ENCODE measurements at places on chromosomes 5 and 9. TPM values are rescaled to one million over a fixed set of nuclear protein-coding genes. Genes with fewer than 3 reads are reported as not detected.

- no peak for DNase-seq
- H3K27me3 ChIP-seq = peaks cover 3% of the 10 kb centered on the region
- no peak overlapping the region for H3K4me3 ChIP-seq
- H3K36me3 ChIP-seq = no peaks in the 10 kb centered on the region
Measured at GRCh38 chr5:53350991-53351770, 129.2 kb upstream of the FST start.

GRCh38 chr5:318341-318897 lies 3.1 kb upstream of the AHRR start:
- peaks cover 11% of the 10 kb centered on the region for H3K27me3 ChIP-seq
- DNase-seq = no peak

DNA sequence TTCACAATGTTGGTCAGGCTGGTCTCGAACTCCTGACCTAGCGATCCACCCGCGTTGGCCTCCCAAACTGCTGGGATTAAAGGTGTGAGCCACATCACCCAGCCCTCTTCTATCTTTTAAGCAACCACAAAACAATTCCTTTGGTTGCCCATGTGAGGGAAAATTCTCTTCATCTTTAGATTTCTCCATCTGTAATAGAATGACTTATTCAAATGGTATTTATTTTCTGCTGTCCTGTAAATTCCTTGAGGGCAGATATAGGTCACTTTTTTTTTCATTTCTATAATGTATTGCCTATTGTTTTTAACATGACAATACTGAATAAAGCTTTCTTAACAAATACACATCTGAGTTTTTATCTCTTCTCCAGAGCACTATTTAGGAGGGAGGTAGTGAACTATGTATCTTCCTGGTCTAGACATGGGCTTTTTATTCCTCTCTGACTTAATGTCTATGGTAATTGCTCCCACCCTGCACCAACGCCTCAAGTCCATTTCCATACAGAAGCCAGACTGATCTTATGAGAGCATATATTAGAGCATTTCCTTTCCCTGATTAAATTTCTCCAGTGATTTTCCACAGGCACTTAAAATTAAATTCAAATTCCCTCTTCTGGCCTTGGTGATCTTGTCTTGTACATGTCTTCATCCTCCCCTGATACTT lies 595.6 kb downstream of the CAAP1 start:
- H3K4me3 ChIP-seq = no peak overlapping the region
- H3K27me3 ChIP-seq = no peaks in the 10 kb centered on the region
- no peaks in the 10 kb centered on the region for H3K4me1 ChIP-seq
- no peak overlapping the region for H3K27ac ChIP-seq
- no peaks in the 10 kb centered on the region for H3K36me3 ChIP-seq

GMCL2 gene
- not detected for total RNA-seq

ABLIM3 gene
- not detected for total RNA-seq

DNA sequence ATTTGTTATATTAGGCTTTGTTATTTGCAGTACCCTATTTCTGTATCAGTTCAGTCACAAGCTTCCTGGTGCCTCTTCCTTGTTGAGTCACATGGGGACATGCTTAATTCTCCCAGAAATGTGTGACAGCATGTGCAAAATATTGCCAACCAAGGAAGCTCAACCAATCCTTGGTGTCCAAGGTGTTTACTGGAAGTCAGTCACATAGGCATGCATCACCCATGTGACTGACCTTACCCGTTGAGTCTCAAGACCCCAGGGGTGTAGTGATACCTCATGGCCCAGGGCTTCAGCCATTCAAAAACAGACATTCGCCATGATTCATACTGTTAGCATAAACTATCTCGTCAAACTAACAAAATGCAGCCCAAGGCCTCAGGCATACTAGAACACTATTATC lies 9.3 kb upstream of the ANKDD1B start:
- H3K27ac ChIP-seq = no peak overlapping the region
- H3K4me3 ChIP-seq = no peak overlapping the region
- peaks cover 25% of the 10 kb centered on the region for H3K36me3 ChIP-seq
- H3K4me1 ChIP-seq = peaks cover 34% of the 10 kb centered on the region
- no peaks in the 10 kb centered on the region for H3K27me3 ChIP-seq

GRCh38 chr5:36458746-36459145 lies 147.7 kb upstream of the SLC1A3 start:
- H3K4me3 ChIP-seq = no peak overlapping the region
- DNase-seq = no peak
- H3K36me3 ChIP-seq = no peaks in the 10 kb centered on the region
- no peaks in the 10 kb centered on the region for H3K4me1 ChIP-seq
- H3K27ac ChIP-seq = no peak overlapping the region

- peaks cover 56% of the 10 kb centered on the region for H3K4me1 ChIP-seq
- H3K36me3 ChIP-seq = peaks cover 10% of the 10 kb centered on the region
Measured at GRCh38 chr5:111743512-111743911, 13.5 kb downstream of the NREP start.

CPEB4 gene
- total RNA-seq = 9.1 TPM

DNA sequence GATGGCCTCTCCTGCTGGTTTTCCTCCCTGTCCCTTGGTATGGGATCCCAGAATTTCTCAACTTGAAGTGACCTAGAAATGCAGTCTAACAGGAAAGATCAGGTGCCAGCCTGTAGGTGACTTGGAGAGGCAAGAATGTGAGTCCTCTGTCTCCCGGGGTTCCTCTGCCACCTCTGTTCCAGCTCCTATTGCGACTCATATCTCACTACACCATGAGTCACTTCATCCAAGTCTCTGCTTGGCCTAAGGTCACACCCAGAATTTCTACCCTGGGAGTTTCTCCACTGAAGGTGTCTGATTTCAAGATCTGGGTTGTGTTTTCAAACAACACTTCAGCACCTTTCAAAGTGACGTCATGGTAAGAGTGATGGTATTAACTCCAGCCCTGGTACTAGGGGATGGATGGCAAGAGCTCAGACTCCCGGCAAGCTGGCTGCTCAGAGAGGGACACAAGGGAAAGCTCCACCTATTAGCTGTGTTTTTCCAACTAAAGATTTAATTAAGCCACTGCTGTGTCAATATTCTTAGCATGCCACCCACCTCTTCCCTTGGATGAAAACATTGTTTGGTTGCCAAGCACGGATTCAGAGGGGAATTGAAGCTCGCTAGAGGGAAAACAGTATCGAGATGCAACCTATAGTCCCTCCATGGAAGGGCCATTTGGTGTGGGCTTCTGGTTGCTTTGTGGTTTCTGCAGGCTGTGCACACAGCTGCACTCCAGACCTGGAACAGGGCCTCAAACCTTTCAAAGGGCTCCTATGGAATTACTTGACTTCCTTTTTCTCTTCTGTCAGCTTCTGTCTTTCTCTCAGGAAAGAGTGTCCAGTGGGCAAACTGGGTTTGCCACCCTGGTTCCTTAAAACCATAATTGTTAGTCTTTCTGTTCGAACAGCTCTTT lies 205.7 kb downstream of the GAS1 start:
- H3K4me3 ChIP-seq = no peak overlapping the region
- H3K4me1 ChIP-seq = no peaks in the 10 kb centered on the region
- H3K27ac ChIP-seq = no peak overlapping the region

DNA sequence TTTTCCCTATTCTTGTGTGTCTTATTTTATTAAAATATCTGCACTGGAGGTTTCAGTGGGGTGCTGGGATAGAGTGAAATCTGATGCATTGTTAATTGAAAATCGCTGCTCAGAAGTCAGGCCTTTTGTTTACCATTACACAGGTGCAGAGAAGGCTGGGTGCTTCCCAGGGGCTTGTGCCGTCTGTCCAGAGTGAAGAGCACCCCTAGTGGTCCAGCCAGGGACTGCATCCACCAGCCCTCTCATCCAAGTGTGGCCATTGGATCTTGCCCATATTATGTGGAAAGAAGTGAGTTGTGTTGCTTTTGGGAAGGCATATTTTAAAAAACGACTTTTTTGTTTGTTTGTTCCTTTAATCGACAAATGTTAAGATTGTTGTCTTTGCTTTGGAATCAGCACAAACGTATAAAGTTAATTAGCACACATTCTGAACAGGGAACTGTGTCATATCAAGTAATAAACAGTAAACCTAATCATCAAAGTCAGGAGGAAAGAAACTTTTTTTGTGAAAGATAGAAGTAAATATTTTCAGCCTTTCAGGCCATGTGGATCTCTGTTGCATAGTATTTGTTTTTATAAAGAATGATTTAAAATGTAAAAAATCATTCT lies 315.6 kb downstream of the MTRR start:
- H3K27ac ChIP-seq = no peak overlapping the region
- no peak for DNase-seq
- H3K4me1 ChIP-seq = no peaks in the 10 kb centered on the region
- no peaks in the 10 kb centered on the region for H3K36me3 ChIP-seq

FBN2 gene
- total RNA-seq = not detected

SV2C gene
- total RNA-seq = not detected

DNA sequence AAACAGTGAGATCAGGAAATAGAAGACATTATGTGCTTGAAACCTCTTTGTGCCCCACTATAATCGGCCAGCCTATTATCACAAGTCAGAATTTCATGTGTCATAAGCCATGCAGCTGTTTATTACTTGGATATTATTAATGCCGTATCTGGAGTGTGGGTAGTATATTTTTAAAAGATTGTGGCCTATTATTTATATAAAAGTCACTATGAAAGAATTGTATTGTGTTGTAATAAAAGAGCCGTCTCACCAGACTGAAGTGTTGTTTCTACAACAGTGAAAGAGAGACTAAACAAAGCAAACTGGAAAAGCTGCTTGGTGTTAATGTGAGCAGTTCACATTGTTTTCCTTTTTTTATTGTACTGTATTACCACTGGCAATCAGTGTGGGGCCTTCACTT lies 449.1 kb downstream of the PSAT1 start:
- H3K4me1 ChIP-seq = no peaks in the 10 kb centered on the region
- no peak overlapping the region for H3K27ac ChIP-seq
- no peaks in the 10 kb centered on the region for H3K27me3 ChIP-seq
- no peaks in the 10 kb centered on the region for H3K36me3 ChIP-seq

PITX1 gene
- total RNA-seq = 1.1 TPM

FOXD4L6 gene
- total RNA-seq = 0.16 TPM

DNA sequence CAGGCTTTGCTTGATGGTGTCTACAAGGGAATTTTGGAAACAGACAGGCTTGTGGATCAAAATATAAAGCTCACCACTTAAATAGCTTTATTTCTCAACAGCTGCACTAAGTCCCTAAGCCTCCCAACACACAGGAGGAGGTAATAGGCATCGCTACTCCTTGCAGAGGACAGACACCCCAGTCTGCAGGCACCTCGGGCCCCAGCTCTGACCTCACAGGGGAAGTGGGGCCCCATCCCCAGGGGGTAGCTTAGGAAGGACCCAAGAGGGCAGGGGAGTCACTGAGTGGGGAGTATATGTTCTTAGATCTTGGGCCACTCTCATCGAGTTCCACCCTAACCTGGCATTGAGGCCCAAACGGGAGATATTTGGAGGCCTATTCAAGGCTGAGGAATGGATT lies 66.7 kb upstream of the XPA start:
- no peak for DNase-seq
- no peak overlapping the region for H3K27ac ChIP-seq
- H3K4me3 ChIP-seq = no peak overlapping the region
- no peaks in the 10 kb centered on the region for H3K4me1 ChIP-seq
- no peaks in the 10 kb centered on the region for H3K36me3 ChIP-seq

DNA sequence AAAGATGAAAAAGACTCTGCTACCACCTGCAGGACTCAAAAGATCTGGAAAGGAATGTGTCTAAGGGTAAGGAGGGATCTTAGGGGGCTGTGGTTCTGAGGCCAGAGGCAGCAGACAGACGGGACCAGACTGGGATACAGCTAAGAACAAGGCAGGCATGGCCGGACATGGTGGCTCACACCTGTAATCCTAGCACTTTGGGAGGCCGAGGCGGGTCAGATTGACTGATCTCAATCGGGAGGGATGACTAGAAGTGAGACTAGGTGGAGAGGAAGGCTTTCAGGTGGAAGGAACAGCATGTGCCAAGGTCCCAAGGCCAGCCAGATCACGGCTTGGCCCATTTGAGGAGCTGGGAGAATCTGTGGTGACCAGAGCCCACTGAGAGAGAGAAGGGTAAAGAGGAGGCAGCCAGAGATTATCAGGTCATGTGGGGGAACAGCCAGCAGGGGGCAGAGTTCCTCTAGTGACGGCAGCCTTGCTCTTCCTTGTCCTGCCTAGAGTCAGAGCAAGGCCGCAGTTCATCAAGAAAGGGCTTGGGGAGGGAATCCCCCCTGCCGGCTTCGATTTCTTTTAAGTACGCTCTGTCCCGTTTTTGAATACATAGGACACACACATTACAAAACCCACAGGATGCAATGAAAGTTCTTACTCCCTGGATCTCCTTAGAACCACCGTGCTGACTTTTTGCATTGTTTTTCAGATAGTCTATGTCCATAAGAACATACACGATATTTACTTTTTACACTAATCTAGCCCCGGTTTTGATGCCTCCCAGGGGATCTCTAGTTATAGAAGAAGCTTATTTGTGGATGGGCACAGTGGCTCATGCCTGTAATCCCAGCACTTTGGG lies 2.6 kb upstream of the OLFML2A start:
- H3K36me3 ChIP-seq = no peaks in the 10 kb centered on the region
- peaks cover 53% of the 10 kb centered on the region for H3K27me3 ChIP-seq
- DNase-seq = peak; percentile 77
- H3K4me3 ChIP-seq = peak overlapping the region; percentile 8
- no peak overlapping the region for H3K27ac ChIP-seq
- peaks cover 48% of the 10 kb centered on the region for H3K4me1 ChIP-seq

GRCh38 chr9:137836151-137836830 lies 41.3 kb upstream of the CACNA1B start:
- no peak overlapping the region for H3K4me3 ChIP-seq
- H3K27ac ChIP-seq = no peak overlapping the region
- no peak for DNase-seq

- no peak for DNase-seq
- H3K27me3 ChIP-seq = peaks cover 19% of the 10 kb centered on the region
- no peaks in the 10 kb centered on the region for H3K36me3 ChIP-seq
- peaks cover 15% of the 10 kb centered on the region for H3K4me1 ChIP-seq
Measured at GRCh38 chr5:38424148-38425060, 132.0 kb downstream of the LIFR start.

DNA sequence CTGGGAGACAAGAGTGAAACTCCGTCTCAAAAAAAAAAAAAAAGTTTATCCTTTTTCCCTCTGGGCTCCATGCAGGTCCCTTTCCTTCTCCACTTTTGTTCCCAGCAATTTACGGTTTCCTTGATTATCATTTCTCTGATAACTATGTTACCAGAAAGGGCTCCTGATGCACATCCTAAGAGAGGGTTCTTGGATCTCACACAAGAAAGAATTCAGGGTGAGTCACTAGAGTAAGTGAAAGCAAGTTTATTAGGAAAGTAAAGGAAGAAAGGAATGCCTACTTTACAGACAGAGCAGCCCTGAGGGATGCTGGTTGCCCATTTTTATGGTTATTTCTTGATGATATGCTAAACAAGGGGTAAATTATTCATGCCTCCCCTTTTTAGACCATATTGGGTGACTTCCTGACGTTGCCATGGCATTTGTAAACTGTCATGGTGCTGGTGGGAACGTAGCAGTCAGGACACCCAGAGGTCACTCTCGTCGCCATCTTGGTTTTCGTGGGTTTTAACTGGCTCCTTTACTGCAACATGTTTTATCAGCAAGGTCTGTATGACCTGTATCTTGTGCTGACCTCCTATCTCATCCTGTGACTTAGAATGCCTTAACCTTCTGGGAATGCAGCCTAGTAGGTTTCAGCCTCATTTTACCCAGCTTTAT lies 13.5 kb upstream of the MELK start:
- H3K27ac ChIP-seq = no peak overlapping the region
- H3K36me3 ChIP-seq = no peaks in the 10 kb centered on the region
- no peaks in the 10 kb centered on the region for H3K4me1 ChIP-seq
- DNase-seq = no peak

Data from activated T-helper 1 cell treated with anti-CD3 and anti-CD28 coated beads, Interleukin-12 subunit alpha, Interleukin-12 subunit beta, Interleukin-2, Interleukin-4 antibody, amounts not matched to agents 30 ng/mL and 10 ng/mL and 1 ng/mL, durations not matched to agents 14 hours and 24 hours and 36 hours (primary cell).